ENCODE measurements at places on chromosomes 5 and 9.

DNA sequence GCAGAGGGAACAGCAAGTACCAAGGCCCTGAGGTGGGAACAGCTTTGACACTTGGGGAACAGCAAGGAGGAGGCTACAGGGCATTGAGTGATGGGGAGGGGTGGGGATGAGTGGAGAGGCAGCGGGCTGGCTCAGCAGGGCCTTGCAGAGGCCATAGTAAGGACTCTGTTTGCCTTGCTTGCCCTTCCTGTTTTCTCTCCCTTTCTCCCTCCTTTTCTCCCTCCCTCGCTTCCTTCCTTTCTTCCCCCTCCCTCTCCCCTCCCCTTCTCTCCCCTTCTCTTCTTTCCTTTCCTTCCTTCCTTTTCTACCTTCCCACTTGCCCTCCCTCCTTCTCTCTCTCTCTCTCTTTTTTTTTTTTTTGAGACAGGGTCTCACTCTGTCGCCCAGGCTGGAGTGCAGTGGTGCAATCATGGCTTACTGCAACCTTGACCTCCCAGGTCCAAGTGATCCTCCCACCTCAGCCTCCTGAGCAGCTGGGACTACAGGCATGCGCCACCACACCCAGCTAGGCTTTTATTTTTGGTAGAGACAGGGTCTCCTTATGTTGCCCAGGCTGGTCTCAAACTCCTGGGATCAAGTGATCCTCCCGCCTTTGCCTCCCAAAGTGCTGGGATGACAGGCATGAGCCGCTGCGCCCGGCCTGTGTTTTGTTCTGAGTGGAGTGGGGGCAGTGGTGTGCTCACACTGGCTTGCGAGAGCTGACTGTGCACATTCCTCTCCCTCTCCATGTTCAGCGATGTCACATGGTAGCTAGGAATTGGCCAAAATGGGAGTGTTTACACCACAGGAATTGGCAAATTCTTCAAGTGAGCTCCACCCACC lies 17.1 kb downstream of the IER5L start:
- DNase-seq = peak; percentile 47

DNA sequence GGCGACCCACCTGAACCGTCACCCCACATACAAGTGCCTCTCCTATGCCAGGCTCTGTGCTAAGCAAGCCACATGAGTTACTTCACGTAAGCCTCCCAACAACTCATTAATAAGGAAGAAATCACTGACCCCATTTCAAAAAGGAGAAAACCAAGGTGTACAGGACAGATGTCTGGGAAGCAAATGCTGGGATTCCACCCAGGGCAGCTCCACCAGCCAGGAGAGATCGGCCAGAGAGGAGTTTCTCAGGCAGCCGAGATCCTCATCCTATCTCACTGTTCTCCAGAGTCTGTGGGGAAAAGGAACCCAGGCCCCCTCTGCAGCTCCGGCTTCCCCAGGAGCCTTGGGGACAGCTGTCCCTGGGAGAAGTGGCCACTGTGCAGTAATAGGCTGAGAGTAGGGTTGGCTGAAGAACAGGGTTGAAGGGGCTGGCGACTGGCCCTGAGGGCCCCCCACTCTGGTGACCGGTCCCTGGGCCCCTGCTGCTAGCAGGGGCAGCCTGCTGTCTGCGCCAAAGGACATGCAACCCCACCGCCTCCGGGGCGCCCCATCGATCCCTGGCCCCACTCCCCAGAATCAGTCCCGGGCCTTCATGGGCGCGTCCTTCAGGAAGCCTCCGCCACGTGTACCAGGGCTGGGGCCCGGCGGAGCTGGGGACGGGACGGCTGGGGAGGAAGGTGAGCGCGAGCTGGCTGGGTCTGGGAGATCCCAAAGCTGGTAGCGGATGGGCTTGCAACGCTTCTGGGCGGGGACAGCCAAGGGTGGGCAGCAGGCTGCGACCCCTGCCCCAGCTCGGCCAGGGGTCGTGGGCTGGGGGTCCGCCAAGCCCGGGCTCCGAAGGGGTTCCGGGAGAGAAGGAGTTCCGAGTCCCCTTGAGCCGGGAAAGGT lies 44.1 kb upstream of the STXBP1 start:
- peak; percentile 47 for DNase-seq

GRCh38 chr5:160628619-160628968 lies 206.9 kb downstream of the PTTG1 start:
- DNase-seq = no peak

DNA sequence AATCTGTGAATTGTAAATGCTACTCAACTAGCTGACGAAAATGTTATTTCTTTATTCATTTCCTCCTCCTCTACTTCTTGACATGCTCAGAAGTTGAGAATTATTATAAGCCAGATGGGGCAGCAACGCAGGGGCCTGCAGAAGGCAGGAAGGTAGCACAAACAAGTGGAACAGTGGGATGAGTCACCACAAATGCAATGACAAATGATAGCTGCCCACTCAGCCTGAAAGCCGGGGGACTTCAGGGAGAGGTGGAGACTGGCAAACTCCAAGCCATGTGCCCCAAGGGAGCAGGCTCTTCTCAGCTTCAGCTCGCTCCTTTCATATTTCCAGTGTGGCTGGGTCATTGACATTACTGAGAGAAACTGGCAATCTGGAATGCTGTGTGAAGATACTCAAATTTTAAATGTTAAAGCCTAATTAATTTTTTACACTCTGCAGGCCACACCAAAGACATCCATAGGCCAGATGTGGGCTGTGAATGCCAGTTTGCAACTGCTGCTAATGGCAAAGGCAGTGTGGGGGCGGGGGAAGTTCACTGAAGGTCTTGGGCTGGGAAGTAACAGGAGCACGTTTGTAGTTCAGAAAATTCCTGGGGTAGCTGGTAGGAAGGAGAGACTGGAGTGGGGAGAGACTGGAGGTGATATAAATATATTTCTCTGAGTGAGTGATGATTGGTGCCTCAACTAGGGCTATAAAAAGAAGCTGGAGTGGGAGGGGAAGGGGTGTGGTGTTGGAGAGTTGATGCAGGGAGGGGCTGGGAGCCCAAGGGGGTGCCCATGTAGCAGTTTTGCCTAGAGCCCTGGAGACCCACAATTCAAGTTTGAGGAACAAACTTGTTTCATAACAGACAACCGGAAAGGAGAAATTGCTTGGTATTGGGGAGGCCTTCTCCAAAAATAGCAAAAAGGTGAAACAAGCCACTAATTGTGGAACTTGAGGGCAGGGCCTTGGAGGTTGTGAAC lies 20.8 kb upstream of the ADRB2 start:
- DNase-seq = no peak

- no peak for DNase-seq
Observed at GRCh38 chr5:14588145-14588544, 6.6 kb downstream of the OTULINL start.

DNA sequence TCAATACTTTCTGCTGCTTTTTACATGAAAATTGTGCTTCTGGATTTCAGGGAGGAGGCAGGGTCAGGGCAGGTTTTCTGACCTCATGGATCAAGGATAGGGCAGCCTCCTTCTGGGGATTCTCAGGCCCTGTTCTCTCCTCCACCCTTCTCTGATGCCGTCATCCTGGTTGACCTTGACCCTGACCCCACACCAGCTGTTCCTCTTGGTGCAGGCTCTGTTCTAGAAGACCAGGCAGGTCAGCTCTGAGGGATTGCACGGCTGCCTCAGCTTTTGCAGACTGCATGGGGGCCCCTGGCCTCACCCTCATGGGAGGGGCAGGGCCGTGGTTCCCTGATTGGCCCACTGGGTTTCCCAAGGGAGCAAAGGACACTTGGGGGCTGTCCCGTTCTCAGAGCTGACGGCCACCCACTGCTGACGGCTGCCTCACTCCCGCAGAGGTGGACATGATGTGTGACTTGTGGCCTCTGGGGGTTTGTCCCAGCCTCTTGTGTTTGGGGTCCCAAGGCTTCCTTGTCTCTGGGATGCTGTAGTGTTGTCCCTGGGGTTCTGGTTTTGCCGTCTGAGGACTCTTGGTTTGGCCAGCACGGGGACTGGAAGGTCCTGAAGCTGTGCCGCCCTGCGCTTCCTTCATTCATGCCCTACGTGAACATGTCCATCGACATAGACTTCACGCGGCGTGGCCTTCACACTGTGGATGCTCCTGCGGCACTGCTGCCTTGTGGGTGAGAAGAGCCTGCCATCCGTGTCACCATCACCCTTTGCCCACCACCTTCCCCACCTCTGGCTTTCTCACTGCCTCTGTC lies 34.5 kb downstream of the CEP72 start:
- DNase-seq = no peak

GRCh38 chr5:28864006-28864405 lies 1825.6 kb upstream of the CDH9 start:
- DNase-seq = no peak

DNA sequence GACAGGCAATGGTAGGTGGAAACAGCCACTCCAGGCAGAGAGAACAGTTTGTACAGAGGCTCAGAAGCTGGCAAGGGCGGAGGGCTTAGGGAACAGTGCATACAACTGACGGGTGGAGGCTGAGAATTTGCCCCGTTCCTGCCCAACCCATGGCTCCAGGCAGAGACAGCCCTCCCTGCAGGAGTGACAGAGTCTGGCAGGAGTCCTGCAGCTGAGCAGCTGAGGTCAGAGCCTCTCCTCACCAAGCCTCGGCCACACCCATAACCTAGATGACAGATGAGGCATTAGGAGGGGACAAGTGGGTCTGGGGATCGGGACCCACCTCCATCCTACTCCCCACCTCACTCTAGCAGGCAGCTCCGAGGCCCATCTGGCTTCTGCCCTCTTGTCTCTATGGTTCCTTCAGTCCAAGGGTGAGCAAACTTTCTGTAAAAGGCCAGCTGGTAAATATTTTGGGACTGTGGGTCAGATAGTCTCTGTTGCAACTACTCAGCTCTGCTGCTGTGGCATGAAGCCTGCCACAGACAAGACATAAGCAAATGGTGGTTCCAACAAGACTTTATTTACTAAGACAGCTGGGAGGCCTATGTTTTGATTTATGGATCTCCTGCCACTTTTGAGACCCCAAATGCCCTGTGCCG lies 83.7 kb downstream of the SH3TC2 start:
- DNase-seq = no peak

DNA sequence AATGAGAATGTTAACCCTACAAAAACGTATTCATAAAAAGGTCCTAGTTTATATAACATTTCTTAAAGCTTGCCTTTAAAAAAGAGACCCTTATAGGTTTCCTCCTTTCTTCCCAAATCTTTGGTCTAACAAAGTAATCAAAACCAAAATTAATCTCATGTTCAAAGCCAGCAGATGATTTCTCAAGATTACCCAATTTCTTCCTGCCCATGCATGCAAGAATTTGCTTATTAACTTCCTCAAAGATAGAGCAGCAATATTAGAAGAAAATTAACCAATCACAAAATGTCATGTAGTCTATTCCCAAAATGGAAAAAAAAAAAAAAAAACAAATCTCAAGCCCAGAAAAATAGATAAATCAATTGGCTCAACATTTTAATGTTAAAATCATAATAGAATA lies 114.9 kb downstream of the MLLT3 start:
- peak; percentile 13 for DNase-seq

GRCh38 chr9:109969011-109969410 lies 189.0 kb downstream of the PALM2AKAP2 start:
- no peak for DNase-seq

- no peak for DNase-seq
Observed at GRCh38 chr5:165309446-165309845, 1804.0 kb downstream of the MAT2B start.

- DNase-seq = no peak
Observed at GRCh38 chr5:109034306-109034705, 286.6 kb downstream of the FER start.

- peak; percentile 45 for DNase-seq
Observed at GRCh38 chr9:35905051-35905781, 786 bp upstream of the HRCT1 start.

DNA sequence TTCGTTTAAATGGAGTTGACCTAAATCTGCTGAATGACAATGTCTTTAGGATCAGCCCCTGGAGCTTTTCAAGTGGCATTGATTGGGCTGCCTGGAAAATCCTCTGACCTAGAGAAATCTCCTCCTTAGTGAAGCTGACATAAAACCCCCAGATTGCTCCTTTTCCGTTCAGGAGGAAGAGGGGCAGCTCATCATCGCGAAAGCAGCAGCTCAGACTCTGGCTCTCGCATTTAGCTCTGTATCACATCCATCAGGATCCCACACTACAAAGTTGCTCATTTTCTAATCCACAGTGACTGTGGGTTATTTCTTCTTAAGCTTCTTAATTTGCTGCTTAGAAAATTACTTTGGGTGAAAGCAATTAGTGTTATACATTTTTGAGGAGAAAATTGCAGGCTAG lies 373.7 kb downstream of the ENC1 start:
- DNase-seq = no peak

DNA sequence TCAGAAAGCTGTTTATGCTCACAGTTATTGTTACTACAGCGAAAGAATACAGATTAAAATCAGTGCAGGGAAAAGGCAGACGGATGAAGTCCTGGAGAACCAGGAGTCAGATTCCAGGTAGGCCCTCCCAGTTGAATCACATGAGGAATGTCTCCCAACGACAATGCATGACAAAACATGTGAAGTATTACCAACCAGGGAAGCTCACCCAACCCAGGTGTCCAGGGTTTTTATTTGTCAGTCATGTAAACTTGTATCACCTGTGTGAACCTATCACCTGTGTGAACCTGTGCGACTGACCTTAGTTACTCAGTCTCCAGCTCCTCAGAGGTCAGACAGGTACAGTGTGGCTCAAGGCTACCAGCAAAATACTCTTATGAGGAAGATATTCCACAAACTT lies 63.9 kb downstream of the KIAA1958 start:
- no peak for DNase-seq

- no peak for DNase-seq
Observed at GRCh38 chr5:135482381-135482933, 30.3 kb upstream of the TIFAB start.

GRCh38 chr9:130693101-130693425 lies 517 bp upstream of the EXOSC2 start:
- no peak for DNase-seq

DNA sequence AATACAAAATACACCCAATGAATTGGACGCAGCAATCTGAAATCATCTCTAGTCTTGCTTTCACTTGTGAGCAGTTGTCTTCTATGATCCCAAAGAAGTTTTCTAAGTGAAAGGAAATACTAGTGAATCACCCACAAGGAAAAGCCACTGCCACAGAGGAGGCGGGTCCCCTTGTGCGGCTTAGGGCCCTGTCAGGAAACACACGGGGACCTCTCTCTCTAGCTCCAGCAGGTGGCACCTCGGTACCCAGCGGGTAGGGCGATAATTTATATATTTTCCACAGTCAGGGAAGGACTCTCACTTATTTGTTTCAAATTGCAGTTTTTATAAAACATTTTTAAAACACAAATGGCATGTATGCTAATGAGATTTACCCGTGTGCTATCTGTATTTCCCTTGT lies 417.1 kb downstream of the KDM4C start:
- DNase-seq = no peak

- no peak for DNase-seq
Observed at GRCh38 chr5:15940905-15941304, 238.7 kb downstream of the MARCHF11 start.
